HS-27A (cell line): ENCODE measurements at places on chromosomes 1 and 21.

- no peak for DNase-seq
Measured at GRCh38 chr1:23178950-23179349, 10.3 kb upstream of the LUZP1 start.

- DNase-seq, result no peak
Measured at GRCh38 chr1:23895082-23895481, 18.1 kb downstream of the CNR2 start.

DNA sequence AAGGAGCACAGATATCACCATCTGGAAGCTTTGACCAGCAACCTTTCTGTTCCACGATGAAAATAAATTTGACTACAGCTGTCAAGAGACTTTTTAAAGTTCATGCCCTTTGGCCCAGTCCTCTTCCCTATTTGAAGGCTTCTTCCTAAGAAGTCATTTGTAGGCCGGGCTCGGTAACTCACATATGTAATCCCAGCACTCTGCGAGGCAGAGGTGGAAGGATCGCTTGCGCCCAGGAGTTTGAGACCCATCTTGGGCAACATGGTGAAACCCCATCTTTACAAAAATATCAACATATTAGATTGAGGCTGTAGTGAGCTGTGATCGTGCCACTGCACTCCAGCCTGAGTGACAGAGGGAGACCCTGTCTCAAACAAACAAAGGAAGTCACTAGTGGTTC lies 58.3 kb upstream of the IFFO2 start:
- DNase-seq, result no peak

DNA sequence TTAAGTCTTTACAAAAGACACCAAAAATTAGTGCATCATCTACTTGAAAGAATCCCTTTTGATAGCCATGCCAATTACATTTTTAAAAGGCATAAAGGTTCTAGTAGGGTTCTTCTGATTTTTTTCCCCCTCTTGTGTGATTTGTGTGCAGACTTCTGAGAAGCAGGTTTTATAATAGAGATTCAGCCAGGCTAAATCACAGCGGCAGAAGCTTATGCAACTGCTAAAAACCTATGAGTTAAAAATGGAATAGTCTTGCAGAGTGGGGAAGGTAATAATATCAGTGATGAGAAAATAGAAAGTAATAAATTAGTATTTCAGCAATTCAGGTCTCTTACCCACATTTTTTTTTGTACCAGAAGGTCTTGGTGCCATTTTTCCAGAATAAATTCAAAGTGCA lies 17.7 kb downstream of the STUM start:
- DNase-seq, result no peak

GRCh38 chr1:63199706-63200335 lies 122.5 kb upstream of the FOXD3 start:
- no peak for DNase-seq

DNA sequence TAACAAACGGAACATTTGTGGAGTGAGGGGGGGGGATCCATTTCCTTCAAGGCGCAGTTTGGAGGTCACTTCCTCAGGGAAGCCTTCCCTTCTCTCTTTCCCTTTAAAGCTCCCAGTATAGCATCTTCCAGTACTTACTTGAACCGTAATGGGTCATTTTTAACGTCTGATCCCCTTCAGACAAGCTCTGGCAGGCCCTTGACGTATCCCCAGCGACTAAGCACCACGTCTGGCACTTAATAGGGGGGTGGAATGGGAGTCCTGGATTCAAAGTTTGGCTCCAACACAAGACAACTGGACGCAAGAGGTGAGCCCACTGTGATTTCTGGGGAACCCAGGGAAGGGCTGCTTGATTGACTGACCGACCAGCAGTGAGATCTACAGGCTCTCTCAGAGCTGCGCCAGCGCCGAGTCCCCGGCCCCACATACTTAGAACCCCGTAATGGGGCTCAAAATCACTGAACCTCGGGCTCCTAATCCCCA lies 441 bp downstream of the YARS1 start:
- DNase-seq, result no peak

DNA sequence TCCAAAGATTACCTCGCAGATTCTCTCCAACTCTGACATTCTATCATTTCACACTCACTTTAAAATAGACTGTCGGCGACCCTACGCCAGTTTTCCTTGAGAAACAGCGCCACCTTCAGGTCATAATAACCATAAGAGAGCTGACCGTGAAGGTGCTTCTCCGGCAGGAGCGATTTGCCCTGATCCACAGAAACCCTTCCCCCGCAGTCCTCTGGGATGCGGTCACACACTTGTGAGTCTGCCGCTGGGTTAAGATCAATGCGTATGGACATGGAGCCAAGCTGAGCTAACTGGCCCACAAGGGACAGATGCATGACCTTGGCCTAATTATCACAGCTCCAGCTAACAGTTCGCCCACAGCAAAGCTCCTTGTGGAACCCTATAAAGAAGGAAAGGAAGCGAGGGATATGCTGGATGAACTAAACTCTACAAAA lies 32.8 kb upstream of the IFNAR2 start:
- peak; percentile 8 for DNase-seq

DNA sequence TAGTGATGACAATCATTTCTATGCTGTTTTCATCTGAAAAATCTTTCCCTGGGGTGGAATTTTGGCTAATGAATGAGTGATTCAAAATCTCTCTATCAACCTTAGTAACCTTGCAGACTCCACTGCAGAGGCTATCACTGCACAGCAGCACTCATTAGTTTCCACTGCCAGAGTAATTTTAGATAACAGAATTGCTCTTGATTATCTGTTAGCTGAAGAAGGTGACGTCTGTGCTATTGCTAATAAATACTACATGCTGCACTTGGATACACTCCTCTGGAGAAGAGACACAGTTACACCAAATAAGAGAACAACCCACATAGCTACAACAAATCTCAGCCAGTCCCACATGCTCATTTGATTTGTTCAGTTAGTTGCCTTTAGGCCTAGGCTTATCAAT lies 1348.4 kb downstream of the NCAM2 start:
- no peak for DNase-seq

GRCh38 chr1:199955235-199955634 lies 72.3 kb upstream of the NR5A2 start:
- no peak for DNase-seq

DNA sequence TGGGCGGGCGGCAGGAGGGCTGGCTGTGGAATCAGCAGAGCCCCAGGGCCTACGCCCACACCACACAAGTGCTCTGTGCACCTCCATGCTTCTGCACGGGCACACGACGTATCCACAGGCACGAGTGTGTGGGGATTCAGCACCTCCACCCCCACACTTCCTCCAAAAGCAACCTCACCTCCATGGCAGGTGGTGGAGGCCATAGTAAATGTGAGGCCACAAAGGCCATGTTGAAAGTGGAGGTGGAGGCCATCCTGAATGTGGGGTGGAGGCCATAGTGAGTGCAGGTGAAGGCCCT lies 125.4 kb upstream of the VAMP3 start:
- DNase-seq, result no peak

- DNase-seq, result no peak
Measured at GRCh38 chr21:44359396-44359795, 6.0 kb downstream of the TRPM2 start.

- DNase-seq, result no peak
Measured at GRCh38 chr1:81430955-81431623, 369.6 kb upstream of the ADGRL2 start.

- no peak for DNase-seq
Measured at GRCh38 chr1:154328318-154329151, 3.2 kb downstream of the ATP8B2 start.

DNA sequence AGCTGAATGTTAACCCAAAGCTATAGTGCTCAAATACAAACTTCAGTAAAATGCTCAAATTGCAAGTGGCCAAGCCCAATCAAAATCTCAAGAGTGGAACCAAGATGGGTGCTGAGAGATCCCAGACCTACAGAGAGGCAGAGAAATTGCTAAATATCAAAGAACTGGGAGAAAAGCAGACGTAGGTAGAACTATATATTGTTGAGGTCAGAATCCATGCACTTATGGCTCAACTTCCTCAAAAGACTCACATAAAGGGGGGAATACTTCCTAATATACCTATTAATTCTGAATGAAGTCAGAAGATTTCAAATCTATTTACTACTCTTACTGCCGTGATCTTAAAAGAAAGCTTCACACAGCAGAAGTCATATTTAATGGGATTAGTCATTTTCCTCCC lies 65.2 kb downstream of the PUM1 start:
- DNase-seq, result no peak

GRCh38 chr1:162276493-162276892 lies 100.2 kb downstream of the SPATA46 start:
- DNase-seq, result peak; percentile 5

GRCh38 chr1:155173478-155174323 lies at the start of gene TRIM46:
Gene TRIM46, plus strand, starts transcription at chr1:155173849. Its CDS starts 118 bp downstream, at chr1:155173967.
- DNase-seq, result peak; percentile 20

DNA sequence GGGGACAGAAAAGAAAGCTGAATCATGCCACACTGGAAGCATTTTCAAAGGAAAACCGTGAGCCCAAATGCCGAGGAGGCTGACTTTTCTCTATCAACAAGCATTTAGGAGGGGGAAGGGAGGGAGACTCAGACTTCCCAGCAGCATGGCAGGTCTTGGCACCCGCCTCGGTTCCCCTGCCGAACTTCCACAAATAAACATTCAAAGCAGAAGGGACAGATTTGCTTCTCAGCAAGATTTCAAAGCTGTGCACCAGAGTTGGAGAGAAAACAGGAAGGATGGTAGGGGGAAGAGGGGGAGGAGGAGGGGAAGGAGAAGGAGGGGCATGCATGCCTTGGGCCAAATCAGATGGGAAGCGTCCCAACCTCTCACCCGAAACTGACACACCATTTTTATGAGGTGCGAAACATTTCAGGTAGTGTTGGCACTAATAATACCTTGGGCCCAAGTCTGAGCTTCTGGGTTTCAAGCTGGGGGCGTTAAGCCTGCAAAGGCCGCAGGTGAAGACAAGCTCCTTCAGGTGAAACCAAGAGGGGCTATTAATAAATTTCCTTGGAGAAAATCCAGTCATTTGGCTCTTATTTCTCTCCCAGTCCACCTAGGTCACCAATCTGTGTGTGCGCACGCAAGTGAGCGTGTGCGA lies 26.4 kb downstream of the ABCA4 start:
- DNase-seq, result no peak

- no peak for DNase-seq
Measured at GRCh38 chr1:27668808-27669723, 2.9 kb downstream of the IFI6 start.

- no peak for DNase-seq
Measured at GRCh38 chr1:11031624-11032262, 15.3 kb downstream of the MASP2 start.

DNA sequence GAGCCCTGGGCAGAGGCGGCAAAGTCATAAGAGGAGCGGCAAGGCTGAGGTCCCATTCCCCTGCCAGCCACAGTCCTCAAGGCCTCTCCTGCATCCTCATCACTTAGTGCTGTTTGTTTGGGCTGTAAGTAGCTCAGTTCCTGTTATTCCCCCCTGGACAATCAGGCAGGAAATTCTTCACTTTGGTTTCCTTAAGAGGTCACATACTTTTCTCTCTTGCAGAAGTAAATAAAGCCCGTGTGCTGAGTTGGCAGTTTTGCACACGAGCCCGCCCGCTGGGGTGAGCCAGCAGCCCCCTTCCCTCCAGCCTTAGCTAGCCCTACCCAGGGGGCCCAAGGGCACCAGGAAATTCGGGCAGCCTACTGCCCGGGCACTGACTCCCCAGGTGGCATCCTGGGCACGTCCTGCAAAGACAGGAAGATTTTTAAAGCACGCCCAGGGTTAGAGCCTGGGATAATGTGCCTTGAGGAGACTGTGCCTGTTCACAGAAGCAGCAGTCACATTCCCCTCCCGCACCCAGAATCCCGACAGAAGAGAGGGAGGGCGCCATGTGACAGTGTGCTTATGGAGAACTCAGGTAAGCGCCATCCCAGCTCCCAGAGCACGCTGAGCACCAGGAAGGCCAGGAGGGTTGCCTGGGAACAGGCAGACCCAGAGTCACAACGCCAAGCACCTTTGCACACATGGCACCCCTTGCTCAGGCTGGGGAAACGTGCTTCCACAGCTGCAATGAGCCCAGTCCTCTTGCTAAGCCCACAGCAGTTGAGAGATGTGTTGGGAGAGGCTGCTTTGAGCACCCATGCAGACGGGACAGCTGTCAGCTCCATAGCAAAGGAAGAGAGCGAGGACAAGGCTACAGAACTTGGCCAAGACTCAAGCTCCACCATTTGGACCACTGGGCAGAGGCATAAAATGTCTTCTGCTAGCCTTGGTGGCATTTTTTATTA lies 144.5 kb upstream of the TMEM51 start:
- no peak for DNase-seq

DNA sequence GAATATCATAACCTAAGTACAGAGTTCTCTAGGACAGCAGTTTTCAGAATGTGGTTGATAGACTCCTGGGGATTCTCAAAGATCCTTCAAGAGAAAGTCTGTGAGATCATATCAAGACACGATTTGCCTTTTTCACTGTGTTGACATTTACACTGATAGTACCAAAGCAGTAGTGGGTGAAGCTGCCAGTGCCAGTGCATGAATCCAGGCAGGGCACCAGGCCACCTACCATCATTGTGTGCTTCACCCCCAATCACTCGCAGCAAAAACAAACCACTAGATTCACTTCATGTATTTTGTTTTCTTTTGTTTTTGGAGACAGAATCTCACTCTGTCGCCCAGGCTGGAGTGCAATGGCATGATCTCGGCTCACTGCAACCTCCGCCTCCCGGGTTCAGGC lies 23.9 kb downstream of the DNAJC16 start:
- DNase-seq, result no peak

DNA sequence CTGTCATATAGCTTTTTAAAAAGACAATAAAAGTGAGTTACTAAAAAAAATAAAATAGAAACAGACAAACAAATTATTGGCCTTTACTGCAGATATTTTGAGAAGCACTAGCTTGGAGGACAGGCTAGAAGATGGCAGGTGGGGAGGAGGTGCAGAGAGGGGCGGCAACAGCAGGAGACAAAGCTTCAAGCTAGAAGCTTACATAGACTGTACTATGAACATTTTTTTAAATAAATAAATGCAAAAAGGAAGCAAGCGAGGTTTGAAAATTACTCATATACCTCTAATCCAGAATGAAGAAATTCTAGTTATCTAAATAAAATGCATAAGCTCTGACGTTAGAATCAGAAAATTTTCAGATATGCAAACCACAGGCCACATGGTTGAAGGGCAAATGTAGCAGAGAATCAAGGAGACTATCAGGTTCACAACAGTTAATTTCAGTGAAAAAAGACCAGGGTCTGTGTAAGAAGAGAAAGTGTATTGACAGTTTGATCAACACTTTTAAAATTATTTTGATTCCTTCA lies 54.9 kb downstream of the NRIP1 start:
- DNase-seq, result peak; percentile 72

- no peak for DNase-seq
Measured at GRCh38 chr21:31772674-31773555, 41.0 kb upstream of the SCAF4 start.

- DNase-seq, result no peak
Measured at GRCh38 chr1:176559878-176560277, 96.9 kb downstream of the PAPPA2 start.

GRCh38 chr21:41755258-41755933 lies 11.5 kb downstream of the RIPK4 start:
- DNase-seq, result no peak

GRCh38 chr1:28395181-28395580 lies 25.6 kb downstream of the PHACTR4 start:
- no peak for DNase-seq

DNA sequence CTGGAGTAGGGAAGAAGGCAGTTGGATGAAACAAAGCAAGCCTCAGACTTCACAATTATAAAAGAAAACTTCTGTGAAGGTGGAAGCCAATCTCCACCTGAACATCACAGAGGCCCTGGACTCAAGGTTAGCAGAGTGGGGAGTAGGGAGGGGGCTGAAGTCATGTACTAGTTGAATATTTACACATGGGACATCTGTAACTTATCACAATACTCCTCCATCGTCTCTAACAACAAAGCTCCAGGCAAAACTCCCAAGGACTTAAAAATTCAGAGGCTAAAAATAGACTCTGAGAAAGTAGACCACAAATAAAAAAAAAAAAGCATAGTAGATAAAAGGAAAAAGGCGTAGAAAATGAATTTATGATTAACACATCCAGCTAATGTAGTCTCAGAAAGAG lies 326.3 kb upstream of the PKN2 start:
- no peak for DNase-seq
